ENCODE measurements at places on chromosomes 13 and 19.
A peak's percentile ranks its signal among the peaks of the same experiment; 100 is the strongest.

- no peak for DNase-seq
Observed at GRCh38 chr19:5380215-5380919, 39.8 kb upstream of the PTPRS start.

GRCh38 chr19:10797541-10798256 is 38.3 kb downstream of the TMED1 start:
- peak; percentile 35 for DNase-seq

- DNase-seq: no peak
Observed at GRCh38 chr13:36884235-36884634, 35.8 kb downstream of the SMAD9 start.

DNA sequence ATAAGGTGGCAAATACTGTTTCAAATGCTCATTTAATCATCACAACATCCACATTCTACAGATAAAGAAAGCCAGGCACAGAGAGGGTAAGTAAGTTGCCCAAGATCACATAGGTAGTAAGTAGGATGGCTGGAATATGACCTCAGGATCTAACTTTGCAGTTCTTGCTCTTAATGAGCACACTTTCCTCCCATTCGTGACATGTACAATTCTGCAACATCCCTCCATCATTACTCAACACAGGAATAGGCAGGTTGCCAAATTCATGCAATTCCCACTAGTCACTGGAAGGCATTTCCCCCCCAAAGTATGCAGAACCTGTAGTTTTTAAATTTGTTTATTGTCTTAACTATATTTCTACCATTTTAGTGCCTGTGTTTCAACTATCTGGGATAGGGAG is 109.2 kb downstream of the OLFM4 start:
- no peak for DNase-seq

GRCh38 chr19:45542234-45542668 is 35.0 kb downstream of the VASP start:
- no peak for DNase-seq

GRCh38 chr13:70995338-70995737 is 871.7 kb downstream of the DACH1 start:
- DNase-seq: no peak

GRCh38 chr19:41214161-41214560 is 4.9 kb upstream of the AXL start:
- DNase-seq: no peak

- no peak for DNase-seq
Observed at GRCh38 chr13:30038884-30039283, 188.5 kb upstream of the UBL3 start.

DNA sequence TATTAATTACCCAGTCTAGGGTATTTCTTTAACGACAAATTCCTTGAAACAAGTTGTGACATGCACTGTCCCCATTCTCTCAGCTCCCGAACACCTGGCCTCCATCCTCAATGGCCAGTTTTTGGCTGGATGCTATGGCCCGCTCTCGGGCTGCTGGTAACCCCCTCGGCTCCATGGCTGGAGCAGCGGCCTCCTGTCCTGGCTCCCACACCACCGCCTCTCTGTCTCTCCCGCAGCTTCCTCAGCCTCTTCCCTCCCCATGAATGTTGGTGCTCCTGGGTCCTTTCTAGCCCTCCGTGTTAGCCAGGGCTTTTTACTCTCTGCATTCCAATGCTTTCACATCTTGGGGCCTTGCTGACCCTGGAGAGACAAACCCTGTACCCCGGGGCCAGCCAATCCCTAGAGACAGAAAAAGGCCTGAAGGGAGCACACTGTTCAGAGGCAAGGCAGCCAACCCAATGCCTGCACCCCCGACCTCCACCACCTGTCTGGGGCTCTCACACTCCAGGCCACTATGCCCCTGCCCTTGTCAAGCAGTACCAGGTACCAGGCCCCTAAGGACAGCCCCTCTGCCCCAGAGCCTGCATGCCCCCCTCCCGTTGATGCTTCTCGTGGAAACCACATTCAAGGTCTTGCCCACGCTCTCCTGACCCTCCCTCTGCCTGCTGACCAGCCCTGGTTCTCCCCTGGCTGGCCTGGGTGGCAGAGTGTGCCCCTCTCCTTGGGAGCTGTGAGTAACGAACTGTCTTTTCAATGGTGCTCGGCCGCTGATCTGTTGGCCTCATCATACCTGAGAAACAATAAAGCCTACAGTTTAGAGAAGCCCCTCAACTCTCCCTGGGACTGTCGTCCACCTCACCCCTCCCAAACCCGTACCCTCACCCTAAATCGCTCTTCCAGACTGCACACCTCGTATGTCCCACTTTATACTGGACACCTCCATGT is 86.9 kb upstream of the GPR183 start:
- DNase-seq: no peak

DNA sequence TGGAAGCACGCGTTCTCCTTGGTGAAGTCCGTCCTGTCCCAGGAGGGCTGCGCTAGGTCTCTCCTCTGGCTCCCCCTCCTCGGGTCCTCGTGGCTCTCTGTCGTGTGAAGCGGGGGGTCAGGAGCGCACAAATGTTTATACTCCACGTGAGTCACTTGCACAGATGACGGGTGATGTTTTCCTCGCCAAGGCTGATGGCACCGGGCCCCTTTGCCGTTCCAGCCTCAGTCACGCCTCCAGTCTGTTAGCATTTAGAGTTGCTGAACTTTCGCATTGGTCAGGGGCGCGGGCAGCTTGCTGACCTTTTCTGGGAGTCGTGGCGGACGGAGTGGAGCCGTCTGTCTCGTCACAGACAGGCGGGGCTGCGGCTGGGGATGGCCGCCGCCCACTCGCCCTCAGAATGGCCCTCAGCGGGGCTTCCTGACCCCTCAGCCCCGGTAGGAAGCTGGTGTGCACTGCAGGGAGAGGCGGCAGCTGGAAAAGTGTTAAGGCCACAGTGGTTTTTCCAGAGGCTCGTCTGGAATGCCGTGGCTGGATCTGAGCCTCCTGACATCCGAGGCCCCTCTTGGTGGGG is 13.7 kb downstream of the KLHL26 start:
- no peak for DNase-seq

DNA sequence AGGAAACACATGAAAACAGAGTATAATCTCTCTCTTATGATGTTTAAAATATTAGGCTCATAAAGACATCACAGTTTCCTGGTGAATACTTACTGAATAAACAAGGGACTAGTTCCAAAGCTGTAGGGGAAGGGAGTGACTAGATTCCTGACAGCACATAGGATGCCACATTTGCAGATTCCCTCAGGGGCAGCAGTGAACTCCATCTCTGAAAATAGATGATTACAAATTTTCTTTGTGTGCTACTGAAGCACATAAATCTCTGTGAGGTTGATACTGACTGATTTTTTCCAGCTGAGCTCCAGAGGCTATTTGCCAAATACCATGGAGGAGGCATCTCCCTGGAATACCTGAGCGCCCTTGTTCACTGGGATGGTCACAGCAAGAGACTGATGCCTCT is 77.3 kb downstream of the FGF9 start:
- DNase-seq: no peak

- DNase-seq: no peak
Observed at GRCh38 chr13:114288157-114288591, 6.8 kb downstream of the UPF3A start.

DNA sequence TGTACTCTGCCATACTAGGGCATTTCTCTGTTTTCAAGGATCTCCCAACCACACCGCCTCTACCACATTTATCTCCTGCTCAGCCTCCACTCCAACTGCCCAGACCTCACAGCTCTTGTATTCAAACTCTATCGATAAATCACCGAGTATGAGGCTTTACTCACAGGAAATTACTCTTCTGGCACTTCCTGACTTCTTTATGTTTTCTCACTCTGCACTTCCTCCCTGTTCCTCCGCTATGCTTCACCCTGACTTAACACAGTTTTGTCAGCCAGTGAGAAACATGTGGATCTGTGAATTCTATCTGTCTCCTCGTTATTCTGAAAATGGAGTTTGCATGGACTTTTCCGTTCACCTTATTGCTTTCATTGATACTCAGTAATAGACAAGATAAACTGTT is 2.6 kb upstream of the CARD8 start:
- DNase-seq: no peak

DNA sequence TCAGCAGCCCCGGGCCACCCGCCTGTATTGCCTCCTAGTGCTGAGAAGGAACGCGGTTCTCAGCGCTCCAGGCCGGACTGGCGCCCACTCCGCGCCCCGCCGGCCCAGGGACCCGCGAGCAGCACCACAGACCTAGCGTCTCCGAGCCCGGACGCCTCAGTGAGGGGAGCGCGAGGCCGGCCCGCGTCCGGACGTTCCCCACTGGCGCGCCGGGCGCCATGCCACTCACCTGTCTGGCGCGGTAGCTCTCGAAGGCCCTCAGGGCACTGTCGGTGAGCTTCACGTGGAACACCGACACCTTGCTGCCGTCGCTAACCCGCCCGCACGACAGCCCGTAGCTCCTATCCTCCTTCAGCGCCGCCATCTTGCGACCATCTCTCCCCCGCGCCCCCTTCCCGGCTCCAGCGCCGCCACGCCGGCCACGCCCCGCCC is at the start of gene ELL:
Gene ELL, minus strand, starts transcription at position 379 of the 432 bp plus-strand sequence. Its CDS starts 15 bp downstream, at position 364.
- DNase-seq: no peak

DNA sequence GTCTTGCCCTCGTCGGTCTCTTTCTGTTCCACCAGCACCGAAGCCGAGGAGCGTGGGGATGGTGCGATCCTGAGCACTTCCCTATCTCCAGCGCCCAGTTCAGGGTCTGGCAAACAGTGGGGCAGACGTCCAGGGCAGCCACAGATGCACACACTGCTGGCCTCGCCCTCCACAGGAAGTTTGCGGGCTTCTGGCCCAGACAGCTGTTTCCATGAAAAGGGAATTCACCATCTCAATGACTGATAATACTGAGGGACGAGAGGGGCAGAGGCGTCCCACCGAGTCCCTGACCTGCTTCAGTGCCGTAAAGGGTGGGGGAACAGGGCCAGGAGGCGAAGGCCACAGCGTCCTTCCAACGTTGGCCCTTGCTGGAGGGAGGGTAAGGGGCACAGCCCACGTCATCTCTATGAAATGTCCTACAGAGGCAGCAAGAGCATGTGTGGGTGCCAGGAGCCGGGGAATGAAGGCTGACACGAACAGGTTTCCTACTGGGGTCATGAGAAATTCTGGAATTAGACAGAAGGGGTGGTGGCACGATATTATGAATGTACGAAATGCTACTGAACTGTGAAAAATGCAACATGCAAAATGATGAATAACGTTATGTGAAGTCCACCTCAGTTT is 19.5 kb downstream of the SHC2 start:
- DNase-seq: no peak

DNA sequence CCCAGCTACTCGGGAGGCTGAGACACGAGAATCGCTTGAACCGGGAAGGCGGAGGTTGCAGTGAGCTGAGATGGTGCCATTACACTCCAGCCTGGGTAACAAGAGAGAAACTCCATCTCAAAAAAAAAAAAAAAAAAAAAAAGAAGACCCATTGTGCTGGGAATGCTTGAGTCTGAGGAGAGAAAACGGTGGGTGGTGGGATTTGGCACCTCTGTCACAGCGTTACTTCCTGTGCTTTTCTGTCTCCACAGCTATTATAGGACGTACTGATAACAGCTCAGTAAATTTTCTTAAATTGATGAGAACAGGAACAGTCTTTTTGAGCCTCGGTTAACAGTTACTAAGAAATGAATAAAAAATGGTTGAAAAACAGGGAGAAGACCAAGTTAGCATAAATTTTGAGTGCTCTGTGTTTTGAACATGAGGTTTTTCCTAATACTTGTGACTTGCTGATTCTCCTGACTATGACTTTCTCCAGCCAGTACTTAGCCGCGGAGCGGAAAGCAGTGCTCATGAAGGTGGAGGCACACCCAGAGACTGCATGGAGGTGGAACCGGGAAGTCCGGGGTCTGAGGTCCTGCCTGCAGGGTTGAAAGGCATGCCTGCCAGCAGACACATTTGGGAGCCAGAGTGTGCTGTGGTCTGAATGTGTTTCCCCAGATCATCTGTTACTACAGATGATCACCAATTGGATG is 55.3 kb upstream of the TEX29 start:
- no peak for DNase-seq

- DNase-seq: no peak
Observed at GRCh38 chr13:110426735-110427134, 119.7 kb downstream of the COL4A2 start.

GRCh38 chr13:70310396-70311119 is 202.3 kb upstream of the KLHL1 start:
- no peak for DNase-seq

DNA sequence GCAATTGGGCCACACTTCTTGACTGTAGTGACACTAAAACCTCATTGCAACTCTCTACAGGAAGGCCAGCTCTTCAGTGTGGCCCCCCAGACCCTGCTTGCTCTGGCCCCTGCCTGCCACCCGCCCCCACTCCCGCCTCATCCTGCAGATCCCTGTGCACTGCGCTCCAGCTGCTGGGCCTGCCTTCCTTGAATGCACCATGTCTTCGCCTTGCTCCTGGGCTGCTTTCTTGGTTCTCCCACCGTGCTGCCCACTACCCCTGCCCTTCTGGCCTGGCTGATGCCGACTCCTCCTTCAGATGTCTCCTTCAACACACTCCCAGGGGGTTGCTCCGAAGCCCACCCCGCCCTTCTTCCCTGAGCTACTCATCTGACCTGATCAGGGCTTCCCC is 98.2 kb downstream of the SIPA1L3 start:
- no peak for DNase-seq

DNA sequence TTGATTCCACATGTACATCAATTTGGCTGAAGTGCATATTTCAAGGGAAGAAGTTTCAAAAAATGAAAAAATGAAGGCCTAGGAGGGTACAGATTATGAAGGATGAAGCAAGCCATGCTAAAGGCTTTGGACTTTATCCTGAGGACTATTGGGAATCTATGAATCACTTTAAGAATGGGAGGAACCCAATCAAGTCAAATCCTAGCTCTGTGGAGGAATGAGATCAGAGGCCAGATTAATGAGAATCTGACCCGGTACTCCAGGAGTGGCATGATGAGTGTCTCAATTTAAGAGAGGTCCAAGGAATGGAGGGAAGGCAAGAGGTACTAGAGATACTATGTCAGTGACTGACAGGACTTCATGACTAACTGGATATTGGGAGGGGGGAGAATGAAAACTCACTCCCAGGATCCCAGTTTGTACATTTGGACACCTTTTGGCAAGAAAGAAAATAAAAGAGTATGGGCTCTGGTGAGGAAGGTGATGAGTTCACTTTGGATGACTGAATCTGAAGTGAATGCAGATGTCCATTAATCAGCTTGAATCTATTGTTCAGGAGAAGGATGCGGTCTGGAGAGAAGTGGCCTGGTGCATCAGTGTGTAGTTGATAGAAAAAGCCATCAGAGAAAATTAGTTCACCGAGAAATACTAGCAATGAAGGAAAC is 349.0 kb downstream of the EFNB2 start:
- DNase-seq: no peak

DNA sequence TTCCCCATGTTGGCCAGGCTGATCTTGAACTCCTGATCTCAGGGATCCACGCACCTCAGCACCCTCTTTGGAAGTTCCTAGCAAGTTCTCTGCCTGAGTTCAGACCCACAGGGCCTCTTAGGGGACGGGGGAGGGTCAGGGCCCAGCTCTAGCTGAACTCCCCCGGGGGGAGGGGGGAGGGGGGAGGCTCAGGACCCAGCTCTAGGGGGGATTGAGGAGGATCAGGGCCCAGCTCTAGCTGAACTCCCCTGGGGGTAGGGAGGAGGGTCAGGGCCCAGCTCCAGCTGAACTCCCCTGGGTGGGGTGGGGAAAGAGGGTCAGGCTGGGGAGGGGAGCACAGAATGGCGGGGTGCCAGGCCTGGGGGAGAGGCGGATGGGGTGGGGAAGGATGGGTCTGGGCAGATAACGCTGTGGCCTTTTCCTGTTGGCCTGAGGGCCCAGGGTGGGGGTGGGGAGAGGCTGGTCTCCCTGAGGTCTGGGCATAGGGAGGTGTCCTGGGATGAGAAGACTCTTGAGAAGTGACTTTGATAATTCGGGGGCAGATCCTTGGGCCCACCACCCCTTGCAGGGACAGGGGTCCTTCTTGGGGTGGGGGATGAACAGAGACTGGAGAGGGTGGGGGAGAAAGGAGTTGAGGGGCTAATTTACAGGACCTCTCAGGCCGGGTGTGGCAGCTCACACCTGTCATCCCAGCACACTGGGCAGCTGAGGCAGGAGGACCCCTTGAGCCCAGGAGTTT is 5.5 kb upstream of the PTBP1 start:
- no peak for DNase-seq

Data from activated naive CD4-positive, alpha-beta T cell (primary cell).